ENCODE measurements at places on chromosomes 1 and 21.
A peak's percentile ranks its signal among the peaks of the same experiment; 100 is the strongest.

DNA sequence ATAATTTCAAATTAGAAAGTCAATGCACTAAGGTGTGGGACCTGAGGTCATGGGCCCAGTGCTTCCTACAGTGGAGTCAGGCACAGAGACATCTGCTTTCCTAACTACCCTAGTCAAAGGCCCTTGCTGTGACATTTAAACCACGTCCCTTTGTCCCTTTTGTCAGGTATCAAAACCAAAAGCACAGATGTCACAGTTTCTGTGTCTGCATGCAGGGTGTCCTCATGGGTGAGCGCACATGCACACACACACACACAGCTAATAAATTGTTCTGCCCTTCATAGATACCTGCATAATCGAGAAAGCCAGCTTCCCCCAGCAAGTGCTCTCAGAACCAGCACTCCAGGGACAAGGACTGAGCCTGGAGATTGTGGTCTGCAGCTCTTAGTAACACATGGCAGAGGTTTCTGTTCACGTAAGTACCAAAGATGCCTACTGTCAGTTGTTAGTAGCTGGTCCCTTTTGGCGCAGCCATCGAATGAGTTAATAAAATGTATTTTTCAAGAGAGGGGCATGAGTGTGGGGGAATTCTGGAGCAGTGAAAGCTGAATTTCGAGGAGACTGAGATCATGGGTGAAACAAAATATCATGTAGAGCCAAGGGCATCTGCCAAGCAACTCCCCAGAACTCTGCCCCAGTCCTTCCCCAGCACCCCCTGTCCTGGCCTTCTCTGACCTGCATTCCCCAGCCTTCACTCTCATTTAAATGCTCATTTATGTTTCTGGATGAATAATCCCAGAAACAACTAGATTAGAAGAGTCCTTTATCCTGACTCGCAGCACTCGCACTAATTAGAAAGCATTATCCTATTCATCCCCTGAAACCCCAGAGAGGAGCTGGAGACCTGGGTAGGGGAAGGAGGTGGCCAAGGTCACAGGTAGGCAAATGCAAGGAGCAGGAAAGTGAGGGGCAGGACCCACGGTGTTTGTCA, 25.5 kb downstream of the TNR start:
- DNase-seq: no peak

GRCh38 chr1:118149799-118150198, 35.2 kb downstream of the SPAG17 start:
- DNase-seq: no peak

- DNase-seq: no peak
Measured at GRCh38 chr1:89708751-89709375, 75.9 kb downstream of the LRRC8C start.

DNA sequence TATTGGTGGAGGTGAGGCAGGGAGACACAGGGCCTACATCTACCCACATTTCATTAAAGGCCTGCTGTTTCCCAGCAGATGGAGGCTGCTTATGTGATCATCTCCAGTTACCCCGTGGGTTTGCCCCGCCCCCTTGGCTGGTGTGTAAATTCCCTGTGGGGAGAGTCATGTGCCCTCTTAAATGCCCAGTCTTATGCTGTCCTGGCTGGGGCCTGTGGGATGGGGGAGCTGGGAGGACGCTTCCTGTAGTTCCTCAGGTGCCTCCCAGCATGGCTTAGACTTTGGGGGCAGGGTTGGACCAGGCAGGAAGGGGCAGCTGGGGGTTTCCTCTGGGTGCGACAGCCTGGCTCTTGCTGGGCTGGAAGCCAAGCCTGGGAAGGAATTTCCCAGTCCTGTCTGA, 15.5 kb upstream of the CITED4 start:
- no peak for DNase-seq

DNA sequence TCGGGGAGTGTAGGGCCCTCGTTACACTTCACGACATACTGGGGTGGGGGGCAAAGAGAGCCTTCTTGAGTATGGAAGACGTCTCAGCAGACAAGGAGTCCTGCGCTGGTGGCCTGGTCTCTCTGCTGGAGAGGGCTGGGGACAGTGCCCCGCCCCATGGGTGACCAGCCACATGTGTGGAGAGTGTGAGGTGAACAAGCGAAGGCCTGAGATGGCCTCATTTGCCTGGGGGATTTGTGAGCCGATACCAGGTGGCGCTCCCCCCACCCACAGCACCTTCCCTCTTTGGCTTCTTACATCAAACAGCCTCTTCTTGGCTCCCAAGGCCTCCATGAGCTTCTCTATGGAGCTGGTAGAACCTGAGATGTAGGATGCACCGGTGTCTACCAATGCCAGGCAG, 4.0 kb upstream of the ETNK2 start:
- DNase-seq: no peak

- DNase-seq: no peak
Measured at GRCh38 chr1:182624577-182624976, 20.4 kb upstream of the RGS16 start.

GRCh38 chr1:178506177-178506576, 6.7 kb upstream of the TEX35 start:
- no peak for DNase-seq

GRCh38 chr21:29299046-29299915, 559 bp downstream of the BACH1 start:
- DNase-seq: peak; percentile 33

DNA sequence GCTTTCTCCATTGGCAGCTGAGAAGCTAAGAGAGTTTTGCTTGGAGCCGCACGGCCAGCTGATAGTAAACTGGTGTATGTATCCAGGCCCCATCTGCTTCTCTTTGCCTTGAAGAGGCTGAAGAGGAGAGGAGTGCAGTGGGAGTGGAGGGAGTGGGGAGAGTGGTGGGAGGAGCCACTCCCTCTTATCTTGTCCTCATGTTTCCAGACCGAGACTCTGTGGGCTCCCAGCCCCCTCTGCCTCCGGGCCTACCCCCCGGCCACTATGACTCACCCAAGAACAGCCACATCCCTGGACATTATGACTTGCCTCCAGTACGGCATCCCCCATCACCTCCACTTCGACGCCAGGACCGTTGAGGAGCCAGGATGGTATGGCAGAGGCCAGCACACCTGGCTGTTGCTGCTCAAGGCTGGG, 6.0 kb upstream of the LRRC71 start:
- no peak for DNase-seq

DNA sequence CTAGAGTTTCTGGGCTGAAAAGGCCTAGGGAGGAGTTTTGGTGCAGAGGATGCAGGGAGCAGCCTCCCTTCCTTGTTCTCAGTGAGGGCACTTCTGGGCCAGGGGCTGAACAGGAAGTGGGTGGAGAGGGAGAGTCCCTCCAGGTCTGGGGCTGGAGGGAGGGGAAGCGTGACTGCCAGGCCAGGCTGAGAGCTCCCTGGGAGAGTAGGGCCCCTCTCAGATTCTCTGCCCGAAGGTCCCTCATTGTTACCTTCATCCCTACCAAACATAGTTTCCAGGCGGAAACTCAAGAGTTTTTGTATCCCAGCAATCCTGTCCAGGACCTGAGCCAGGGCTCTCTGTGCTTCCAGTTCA, 36.8 kb downstream of the CITED4 start:
- DNase-seq: no peak

All from HuH-7.5 (cell line).